ENCODE measurements at places on chromosomes 12 and 14.
A peak's percentile ranks its signal among the peaks of the same experiment; 100 is the strongest.

GRCh38 chr12:104702565-104703139 is 245.9 kb downstream of the CHST11 start:
- no peak for DNase-seq

DNA sequence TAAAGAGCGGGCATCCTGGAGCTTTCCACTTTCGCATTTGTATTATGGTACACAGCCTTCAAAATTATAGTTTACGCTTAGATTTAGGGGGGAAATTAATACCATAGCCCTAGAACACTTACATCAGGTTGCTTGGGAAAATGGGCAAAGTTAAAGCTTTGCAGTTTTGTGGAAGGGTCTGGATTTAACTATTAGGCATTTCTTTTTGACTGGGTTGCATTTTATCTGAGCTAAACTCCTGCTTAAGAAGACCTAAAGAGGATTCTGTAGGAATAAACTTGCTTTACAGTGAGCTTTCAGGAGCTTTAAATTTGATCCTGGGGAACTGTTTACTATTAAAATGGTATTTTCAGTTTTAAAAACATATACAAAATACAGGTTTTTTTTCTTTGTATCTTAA is 42.8 kb upstream of the PTPRQ start:
- DNase-seq, result no peak

- DNase-seq, result no peak
Measured at GRCh38 chr12:79938843-79939242, 3.9 kb upstream of the PPP1R12A start.

DNA sequence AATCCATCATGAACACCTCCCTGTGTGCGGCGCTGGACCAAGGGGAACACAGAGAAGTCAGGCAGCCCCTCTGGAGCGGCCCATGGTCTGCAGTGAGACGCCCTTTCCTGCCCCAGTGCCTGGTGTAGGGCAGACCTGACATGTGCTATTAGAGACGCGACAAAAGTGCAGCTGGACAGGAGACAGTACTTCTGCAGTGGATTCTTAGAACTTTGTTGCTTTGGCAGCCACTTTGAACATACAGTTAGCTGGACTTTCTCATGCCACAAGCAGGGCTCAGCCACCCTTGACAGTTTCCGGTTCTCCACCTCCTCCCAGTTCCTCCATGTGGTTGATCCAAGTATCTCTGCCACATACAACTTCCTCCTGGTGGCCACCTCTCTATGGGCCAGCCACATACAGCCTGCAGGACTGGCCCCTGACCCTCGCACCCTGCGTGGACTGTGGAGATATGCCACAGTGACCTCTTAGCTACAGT is 45.9 kb downstream of the LGMN start:
- DNase-seq, result no peak

- DNase-seq, result no peak
Measured at GRCh38 chr14:29906256-29906870, 21.3 kb downstream of the PRKD1 start.

DNA sequence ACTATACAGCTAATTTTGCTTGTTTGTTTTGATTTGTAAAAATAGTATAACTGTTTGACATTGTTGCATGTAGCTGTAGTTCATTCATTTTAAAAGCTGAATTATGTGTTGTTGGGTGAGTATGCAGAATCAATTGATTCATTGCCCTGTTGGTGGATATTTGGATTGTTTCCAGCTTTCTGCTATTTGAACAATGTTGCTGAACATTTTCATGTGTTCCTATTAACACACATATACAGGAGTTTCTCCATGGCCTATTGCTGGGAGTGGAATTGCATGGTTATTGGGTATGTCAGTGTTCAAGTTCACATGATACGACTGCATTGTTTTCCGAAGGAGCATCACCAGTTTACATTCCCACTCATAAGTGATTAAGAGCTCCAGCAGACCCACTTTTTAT is 75.3 kb downstream of the SRGAP1 start:
- no peak for DNase-seq

GRCh38 chr12:40039598-40039997 is 66.3 kb downstream of the SLC2A13 start:
- no peak for DNase-seq

DNA sequence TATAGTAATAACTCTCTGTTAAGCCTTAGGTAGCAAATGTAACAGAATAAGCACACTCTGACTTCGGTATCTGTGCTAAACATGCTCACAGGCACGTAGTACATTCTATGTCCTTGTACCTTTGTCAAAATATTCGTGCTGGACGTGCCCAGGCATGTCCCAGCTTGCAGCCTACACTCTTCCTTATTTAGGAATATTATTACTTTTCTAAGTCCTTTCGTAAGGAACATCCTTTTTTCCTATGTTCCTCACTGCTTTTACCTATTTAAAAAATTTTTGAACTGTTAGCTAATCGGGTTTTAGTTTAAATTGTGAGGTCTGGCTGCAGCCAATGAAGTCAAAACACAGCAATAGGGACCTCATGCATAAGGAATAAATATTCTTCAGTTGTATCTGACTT is 24.1 kb upstream of the UBC start:
- DNase-seq, result no peak

- DNase-seq, result no peak
Measured at GRCh38 chr12:64194333-64195149, 27.6 kb downstream of the KICS2 start.

DNA sequence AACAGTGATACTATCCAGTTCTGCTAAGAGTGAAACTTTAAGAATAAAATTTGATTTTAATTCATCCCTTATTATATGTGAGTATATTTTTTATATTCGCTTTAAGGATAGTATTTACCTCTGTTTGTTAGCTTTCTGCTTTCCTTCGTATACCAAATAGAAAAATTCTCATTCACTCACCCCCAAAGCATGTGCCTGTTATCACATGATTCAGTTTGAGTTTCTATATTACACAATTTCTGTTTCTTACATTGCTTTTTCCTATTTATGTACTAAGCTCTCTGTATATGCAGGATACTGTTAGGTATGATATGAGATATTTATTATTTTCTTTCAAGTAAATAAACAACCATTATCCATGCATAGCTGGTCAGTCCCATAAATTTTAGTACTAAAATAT is 275.2 kb downstream of the FBXL14 start:
- DNase-seq, result no peak

DNA sequence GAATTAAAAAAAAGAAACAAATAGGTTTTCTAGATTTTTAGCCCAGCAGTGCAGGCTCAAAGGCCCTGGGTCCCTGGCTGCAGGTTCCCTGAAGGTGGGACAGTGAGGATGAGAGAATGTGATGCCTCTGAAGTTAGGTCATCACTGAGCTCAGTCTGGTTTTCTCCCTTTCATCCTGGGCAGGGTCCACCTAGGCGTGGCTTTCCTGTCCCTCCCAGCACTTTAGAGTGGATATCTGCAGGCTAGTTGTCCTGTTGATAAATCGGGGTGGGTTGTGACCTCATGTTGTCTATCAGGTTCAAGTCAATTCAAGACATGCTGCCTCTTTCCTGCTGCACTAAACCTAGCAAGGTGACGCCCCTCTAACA is 60.9 kb downstream of the MAP1LC3B2 start:
- DNase-seq, result no peak

GRCh38 chr14:89564286-89564957 is 147.4 kb upstream of the FOXN3 start:
- DNase-seq, result no peak

DNA sequence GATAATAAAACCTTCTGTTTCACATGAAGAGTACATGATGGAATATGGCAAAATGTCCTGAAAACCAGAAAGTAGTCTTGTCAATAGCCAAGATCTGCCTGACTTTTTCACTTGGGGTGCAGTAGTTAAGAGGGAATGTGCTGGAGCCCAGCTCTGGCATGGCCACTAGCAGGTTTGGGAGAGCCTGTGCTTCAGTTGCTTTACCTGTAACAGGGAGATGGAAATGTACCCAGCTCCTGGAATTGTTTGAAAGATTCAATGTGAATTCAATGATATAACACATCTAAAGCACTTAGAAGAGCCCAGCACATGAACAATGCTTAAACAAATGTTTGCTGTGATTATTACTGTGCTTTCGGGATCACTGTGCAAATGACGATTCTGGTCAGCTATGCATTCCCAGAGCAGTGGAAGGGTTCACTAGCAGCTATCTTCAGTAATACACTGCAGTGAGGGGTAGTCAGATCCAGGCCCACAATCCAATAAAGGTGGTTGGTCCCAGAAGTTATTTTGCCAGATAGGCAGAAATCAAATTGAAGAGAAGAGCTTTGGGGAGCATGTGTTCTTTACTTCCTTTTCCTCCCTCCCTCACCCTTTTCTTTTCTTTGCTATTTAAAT is 224.9 kb downstream of the APAF1 start:
- no peak for DNase-seq

GRCh38 chr12:107492393-107493134 is 193.0 kb upstream of the PWP1 start:
- DNase-seq, result no peak

- no peak for DNase-seq
Measured at GRCh38 chr12:97685360-97685759, 222.8 kb downstream of the RMST start.

DNA sequence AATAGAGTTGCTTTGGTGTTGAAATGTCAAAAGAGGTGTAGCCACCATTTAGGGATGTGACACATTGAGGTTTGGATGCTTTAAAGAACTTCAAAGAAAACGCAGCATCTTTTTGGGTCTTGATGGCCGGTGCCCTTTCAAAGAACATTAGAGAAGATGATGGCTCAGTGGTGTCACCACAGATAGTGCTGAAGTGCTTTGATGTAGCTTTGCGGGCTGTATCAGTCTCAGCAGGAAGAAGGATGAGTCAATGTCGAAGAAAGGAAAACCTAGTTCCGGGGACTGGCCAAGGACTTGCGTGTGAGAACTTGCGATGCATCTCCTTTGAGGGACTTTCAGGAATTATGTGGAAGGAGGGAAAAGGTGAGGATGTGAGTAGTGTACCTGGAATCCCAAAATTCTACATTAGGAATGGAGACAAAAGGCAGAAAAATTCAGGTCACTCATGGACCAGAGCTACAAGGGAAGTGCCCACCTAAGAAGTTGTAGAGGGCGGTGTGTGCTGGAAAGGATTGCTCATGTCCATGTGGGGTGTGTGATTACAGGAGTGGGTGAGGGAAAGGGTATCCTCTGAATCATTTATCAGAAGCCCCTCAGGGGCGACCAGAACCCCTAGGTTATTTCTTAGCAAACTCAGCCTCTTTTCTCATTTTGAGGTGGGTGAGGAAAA is 39.7 kb upstream of the GZMB start:
- DNase-seq, result peak; percentile 20

- DNase-seq, result no peak
Measured at GRCh38 chr12:26406391-26406790, 211.0 kb downstream of the SSPN start.

GRCh38 chr14:78074561-78074960 is 95.6 kb upstream of the NRXN3 start:
- DNase-seq, result no peak

DNA sequence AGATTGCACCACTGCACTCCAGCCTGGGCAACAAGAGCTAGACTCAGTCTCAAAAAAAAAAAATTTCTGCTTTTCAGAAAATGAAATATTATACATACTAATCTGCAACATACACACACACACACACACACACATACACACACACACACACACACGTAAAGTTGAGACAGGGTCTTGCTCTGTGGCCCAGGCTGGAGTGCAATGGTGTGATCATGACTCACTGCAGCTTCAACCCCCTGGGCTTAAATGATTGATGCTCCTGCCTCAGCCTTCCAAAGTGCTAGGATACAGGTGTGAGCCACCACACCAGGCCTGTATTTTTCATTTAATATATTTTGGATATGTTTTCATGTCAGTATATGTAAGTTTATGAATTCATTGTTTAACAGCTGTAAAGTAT is 18.8 kb upstream of the WDR20 start:
- DNase-seq, result no peak

DNA sequence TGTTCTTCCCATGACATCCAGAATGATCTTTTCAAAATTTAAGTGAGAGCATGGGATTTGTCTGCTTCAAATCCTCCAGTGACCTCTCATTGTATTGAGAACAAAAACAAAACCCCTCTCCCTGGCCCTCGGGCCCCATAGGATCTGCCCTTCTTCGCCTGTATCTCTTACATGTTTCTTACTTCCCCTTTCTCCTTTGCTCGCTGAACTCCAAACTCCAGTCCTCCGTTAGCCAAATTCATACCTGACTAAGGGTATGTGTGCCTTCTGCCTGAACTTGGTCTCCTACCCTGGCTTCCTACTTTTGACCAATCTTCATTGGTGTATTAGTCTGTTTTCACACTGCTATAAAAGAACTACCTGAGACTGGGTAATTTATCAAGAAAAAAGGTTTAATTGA is 13.2 kb upstream of the TSPAN11 start:
- DNase-seq, result no peak

DNA sequence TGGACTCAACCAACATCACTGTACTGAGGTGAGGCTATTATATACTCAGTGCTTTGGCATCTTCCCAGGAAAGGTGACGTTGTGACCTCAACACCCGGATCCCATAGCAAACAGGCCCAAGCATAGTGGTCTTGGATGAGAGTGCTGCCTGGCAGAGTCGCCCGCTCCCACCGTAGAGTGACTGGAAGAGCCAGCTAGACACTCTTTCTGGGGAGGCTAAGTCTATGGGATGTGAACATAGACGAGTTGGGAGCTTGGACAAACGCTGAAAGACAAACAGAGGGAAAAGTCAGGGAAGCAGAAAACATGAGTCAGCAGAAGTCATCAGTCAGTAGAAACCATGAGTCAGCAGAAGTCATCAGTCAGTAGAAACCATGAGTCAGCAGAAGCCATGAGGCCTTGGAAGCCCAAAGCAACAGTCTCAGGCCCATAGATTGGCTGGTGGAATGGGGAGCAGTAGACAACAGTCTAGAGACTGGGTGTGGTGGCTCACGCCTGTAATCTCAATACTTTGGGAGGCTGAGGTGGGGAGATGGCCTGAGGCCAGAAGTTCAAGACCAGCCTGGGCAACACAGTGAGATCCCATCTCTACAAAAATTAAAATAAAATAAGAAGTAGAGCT is 66.4 kb upstream of the MAP1LC3B2 start:
- DNase-seq, result no peak

GRCh38 chr14:22544881-22545420 is 44.1 kb downstream of the DAD1 start:
- DNase-seq, result no peak

GRCh38 chr12:105935106-105935505 is 203.6 kb downstream of the NUAK1 start:
- DNase-seq, result no peak

- DNase-seq, result no peak
Measured at GRCh38 chr12:46608431-46609272, 217.1 kb downstream of the SLC38A4 start.

DNA sequence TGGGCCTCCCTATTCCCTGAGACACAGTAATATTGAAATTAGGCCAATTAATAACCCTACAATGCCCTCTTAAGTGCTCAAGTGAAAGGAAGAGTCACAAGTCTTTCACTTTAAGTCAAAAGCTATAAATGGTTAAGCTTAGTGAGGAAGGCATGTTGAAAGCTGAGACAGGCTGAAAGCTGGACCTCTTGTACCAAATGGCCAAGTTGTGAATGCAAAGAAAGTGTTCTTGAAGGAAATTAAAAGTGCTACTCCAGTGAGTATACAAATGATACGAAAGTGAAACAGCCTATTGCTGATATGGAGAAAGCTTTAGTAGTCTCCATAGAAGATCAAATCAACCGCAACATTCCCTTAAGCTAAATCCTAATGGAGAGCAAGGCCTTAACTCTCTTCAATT is 140.8 kb downstream of the PTCSC3 start:
- DNase-seq, result no peak
